ENCODE measurements at places on chromosomes 12 and 14. TPM values are rescaled to one million over a fixed set of nuclear protein-coding genes. Genes with fewer than 3 reads are reported as not detected.
A peak's percentile ranks its signal among the peaks of the same experiment; 100 is the strongest.

AHNAK2 gene
- total RNA-seq = 4.3 TPM

CLEC2D gene
- total RNA-seq = 3.4 TPM

ERC1 gene
- 27.6 TPM for total RNA-seq

AACS gene
- total RNA-seq = 16.0 TPM

ZC2HC1C gene
- total RNA-seq = 0.34 TPM

KRT79 gene
- total RNA-seq = 1.1 TPM

HOXC13 gene
- total RNA-seq = 6.0 TPM

GPR84 gene
- total RNA-seq = not detected

DNA sequence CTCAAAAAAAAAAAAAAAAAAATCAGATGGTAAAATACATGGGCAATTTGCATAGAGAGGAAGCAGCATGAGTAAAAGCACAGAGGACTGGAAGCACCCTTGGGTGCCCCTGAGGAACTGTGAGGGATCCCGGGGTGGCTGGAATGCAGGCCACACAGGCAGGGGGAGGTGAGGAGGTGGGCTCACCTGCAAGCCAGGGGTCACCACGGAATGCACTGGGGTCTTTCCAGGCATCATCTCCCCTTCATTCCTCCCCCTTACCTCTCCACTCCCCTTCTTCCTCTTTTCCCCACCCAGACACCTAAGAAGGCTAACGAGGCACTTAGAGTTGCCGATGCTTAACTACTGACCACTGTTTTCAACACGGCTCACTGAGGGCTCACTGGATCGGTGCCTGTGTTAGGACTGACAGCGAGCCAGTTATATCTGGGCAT is 14.4 kb upstream of the HIP1R start:
- no peak overlapping the region for H3K4me3 ChIP-seq
- peaks cover 12% of the 10 kb centered on the region for H3K4me1 ChIP-seq
- no peak overlapping the region for H3K27ac ChIP-seq

- no peak overlapping the region for H3K4me3 ChIP-seq
- peaks cover 5% of the 10 kb centered on the region for H3K36me3 ChIP-seq
- peaks cover 21% of the 10 kb centered on the region for H3K4me1 ChIP-seq
- H3K27me3 ChIP-seq = no peaks in the 10 kb centered on the region
Observed at GRCh38 chr14:102793531-102794328, 16.5 kb downstream of the TRAF3 start.

DNA sequence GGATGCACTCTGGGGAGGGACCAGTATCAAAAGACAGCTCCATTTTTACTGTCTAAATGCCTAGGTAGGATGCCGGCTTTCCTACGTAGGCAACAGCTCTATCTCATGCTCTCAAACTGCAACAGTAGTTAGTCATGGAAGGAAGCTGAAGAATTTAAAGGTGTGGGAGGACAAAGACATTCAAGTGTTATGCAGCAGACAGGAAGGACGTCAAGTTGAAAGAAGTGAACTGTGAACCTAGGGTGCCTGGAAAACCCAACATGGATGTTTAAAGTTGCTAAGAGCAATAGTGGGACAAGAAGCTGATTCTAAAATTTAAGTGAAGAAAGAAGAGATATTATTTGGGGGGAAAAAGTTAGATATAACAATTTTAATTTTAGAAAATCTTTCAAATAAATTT is 5.9 kb downstream of the SEC23A start:
- H3K36me3 ChIP-seq = peaks cover 22% of the 10 kb centered on the region
- H3K27me3 ChIP-seq = no peaks in the 10 kb centered on the region
- DNase-seq = no peak
- H3K4me1 ChIP-seq = no peaks in the 10 kb centered on the region
- no peak overlapping the region for H3K27ac ChIP-seq

DNA sequence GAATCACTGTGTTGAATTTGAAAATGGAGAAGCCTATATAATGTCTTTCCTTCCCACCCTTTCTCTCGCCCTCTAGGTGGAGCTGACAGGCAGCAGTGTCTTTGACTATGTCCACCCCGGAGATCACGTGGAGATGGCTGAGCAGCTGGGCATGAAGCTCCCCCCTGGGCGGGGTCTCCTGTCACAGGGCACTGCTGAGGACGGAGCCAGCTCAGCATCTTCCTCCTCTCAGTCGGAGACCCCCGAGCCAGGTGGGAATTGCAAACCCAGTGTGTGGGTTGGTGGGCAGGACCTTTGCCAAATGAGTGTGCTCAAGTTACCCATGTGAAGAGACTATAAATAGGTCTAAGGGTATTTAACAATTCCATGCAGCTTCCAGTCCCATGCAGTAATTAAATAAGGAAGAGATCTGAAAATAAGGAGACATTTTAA is 274.7 kb downstream of the EGLN3 start:
- H3K36me3 ChIP-seq = no peaks in the 10 kb centered on the region
- H3K27ac ChIP-seq = peak overlapping the region; percentile 14
- H3K27me3 ChIP-seq = no peaks in the 10 kb centered on the region

- no peaks in the 10 kb centered on the region for H3K27me3 ChIP-seq
- no peaks in the 10 kb centered on the region for H3K36me3 ChIP-seq
- no peak overlapping the region for H3K4me3 ChIP-seq
- DNase-seq = no peak
Observed at GRCh38 chr12:121657305-121658008, 12.0 kb downstream of the MORN3 start.

GRCh38 chr12:92530706-92531105 is 172.1 kb upstream of the PLEKHG7 start:
- no peak overlapping the region for H3K4me3 ChIP-seq
- H3K36me3 ChIP-seq = no peaks in the 10 kb centered on the region
- no peak overlapping the region for H3K27ac ChIP-seq
- H3K4me1 ChIP-seq = no peaks in the 10 kb centered on the region

GRCh38 chr14:81315341-81315740 is 84.8 kb downstream of the STON2 start:
- no peaks in the 10 kb centered on the region for H3K4me1 ChIP-seq
- H3K36me3 ChIP-seq = no peaks in the 10 kb centered on the region

- H3K36me3 ChIP-seq = no peaks in the 10 kb centered on the region
- no peaks in the 10 kb centered on the region for H3K27me3 ChIP-seq
- H3K4me1 ChIP-seq = peaks cover 13% of the 10 kb centered on the region
- no peak overlapping the region for H3K27ac ChIP-seq
- DNase-seq = no peak
Observed at GRCh38 chr14:50953502-50953901, 9.2 kb upstream of the PYGL start.

- DNase-seq = no peak
- H3K27ac ChIP-seq = no peak overlapping the region
- no peak overlapping the region for H3K4me3 ChIP-seq
- H3K36me3 ChIP-seq = no peaks in the 10 kb centered on the region
- no peaks in the 10 kb centered on the region for H3K4me1 ChIP-seq
- no peaks in the 10 kb centered on the region for H3K27me3 ChIP-seq
Observed at GRCh38 chr14:74407801-74408154, 18.2 kb downstream of the SYNDIG1L start.

GRCh38 chr14:44297437-44297836 is 209.6 kb downstream of the FSCB start:
- DNase-seq = no peak
- H3K4me3 ChIP-seq = no peak overlapping the region
- H3K36me3 ChIP-seq = no peaks in the 10 kb centered on the region
- H3K27me3 ChIP-seq = no peaks in the 10 kb centered on the region
- H3K4me1 ChIP-seq = no peaks in the 10 kb centered on the region

GRCh38 chr12:113461666-113462065 is 10.0 kb downstream of the LHX5 start:
- no peak overlapping the region for H3K4me3 ChIP-seq
- DNase-seq = no peak
- no peak overlapping the region for H3K27ac ChIP-seq

DNA sequence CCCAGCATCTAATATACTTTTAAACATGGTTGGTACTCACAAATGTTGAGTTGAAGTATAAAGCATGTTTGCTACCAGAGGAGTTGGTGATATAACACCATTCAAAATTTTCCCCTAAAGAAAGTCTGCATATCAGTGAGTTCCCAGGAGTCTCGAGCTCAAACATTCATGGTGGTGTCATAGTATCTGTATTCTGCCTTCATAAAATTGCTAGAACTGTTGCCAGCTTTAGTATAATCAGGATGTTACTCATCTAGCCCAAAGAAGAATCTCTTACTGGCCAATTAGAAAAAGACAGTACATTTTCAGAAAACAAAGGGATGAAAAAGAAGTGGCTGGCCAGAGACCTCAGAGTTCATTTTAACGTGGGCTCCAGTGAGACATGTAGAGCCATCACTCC is 374.7 kb downstream of the KCNH5 start:
- H3K36me3 ChIP-seq = no peaks in the 10 kb centered on the region
- H3K4me1 ChIP-seq = no peaks in the 10 kb centered on the region
- no peaks in the 10 kb centered on the region for H3K27me3 ChIP-seq
- no peak overlapping the region for H3K27ac ChIP-seq

- no peaks in the 10 kb centered on the region for H3K4me1 ChIP-seq
- no peak for DNase-seq
- no peak overlapping the region for H3K4me3 ChIP-seq
- H3K27me3 ChIP-seq = no peaks in the 10 kb centered on the region
Observed at GRCh38 chr12:63521706-63522105, 146.6 kb downstream of the DPY19L2 start.

DNA sequence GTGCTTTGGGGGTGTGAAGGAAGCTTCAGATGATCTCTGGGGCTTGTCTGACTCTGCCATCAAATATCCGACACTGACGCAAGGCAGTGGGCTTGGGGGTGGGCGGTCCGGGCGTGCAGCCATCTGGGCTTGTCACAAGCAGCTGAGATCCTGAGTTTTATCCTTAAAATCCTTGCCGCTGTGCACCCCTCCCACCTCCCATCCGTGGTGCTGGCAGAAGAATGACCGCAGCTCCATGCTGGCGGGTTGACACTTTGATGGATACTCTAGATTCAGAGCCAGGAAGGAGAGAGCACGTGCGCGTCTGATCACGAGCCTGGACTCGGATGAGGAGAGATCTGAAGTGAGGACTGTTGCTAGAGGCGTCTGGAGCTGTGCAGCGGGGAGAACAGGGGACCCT is 3.0 kb downstream of the ZFYVE21 start:
- DNase-seq = no peak
- H3K27ac ChIP-seq = no peak overlapping the region
- no peaks in the 10 kb centered on the region for H3K27me3 ChIP-seq
- no peak overlapping the region for H3K4me3 ChIP-seq
- H3K4me1 ChIP-seq = peaks cover 41% of the 10 kb centered on the region
- peaks cover 11% of the 10 kb centered on the region for H3K36me3 ChIP-seq

- no peak for DNase-seq
- no peaks in the 10 kb centered on the region for H3K36me3 ChIP-seq
- H3K27me3 ChIP-seq = no peaks in the 10 kb centered on the region
- no peaks in the 10 kb centered on the region for H3K4me1 ChIP-seq
- H3K4me3 ChIP-seq = no peak overlapping the region
Observed at GRCh38 chr14:95645389-95645996, 40.7 kb upstream of the TCL1B start.

DNA sequence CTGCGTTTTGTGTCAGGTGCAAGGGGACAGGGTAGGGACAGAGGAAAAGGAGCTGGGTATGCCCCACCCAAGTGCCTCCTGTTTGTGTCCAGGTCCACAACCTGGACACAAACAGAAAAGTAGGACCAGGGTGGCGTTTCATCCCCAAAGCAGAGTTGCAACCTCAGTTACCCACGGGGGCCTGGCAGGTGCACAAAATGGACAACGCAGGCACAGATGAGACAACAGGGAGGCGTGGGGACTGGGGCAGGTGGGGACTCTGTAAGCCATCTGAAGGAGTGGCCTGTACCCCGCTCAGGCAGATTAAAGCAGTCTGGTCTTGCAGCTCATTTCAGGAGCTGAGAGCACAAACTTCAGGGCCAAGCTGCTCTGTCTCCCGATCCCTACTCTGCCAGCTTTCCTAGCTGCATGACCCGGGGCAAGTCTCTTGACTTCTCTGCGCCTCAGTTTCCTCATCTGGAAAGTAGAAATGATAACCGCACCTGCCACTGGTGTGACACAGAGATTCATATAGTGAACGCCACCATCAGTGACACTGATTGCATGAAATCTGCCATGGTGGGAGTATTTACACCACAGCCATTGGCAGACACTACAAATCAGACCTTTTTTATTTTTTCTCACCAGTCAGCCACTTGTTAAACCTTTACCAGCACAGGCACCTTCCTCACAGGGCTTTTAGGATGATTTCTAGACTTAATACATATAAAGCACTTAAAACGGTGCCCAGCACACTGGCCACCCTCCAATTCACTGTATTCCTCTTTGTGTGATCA is 123.0 kb downstream of the PHETA1 start:
- H3K27me3 ChIP-seq = no peaks in the 10 kb centered on the region
- H3K27ac ChIP-seq = no peak overlapping the region
- H3K36me3 ChIP-seq = no peaks in the 10 kb centered on the region
- DNase-seq = no peak
- H3K4me1 ChIP-seq = no peaks in the 10 kb centered on the region
- H3K4me3 ChIP-seq = no peak overlapping the region

DNA sequence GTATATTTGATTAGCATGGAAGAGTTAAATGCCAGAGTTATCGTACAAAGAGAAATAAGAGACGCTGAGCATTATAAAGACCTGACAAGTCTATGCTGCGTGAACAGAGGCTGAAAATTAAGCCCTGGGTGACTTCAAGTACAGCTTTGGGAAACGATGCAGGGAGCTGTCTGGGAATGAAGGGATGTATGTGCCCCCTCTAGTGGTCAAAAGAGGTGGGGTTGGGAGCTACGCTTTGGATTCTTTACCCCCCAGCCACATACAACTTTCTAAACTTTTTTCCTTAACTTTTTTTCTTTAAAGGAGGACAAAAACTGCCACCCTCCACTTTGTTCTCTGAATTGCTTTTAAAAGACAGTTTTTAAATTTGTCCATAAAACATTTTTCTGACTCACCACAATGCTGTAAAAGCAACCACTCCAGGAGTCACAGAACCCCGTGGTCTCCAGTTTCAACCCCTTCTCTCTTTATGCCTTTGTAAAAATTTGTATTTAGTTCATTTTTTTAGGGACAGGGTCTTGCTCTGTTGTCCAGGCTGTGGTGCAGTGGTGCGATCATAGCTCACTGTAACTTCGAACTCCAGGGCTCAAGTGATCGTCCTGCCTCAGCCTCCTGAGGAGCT is 59.4 kb downstream of the ZNF664 start:
- no peaks in the 10 kb centered on the region for H3K27me3 ChIP-seq
- no peak overlapping the region for H3K4me3 ChIP-seq

DNA sequence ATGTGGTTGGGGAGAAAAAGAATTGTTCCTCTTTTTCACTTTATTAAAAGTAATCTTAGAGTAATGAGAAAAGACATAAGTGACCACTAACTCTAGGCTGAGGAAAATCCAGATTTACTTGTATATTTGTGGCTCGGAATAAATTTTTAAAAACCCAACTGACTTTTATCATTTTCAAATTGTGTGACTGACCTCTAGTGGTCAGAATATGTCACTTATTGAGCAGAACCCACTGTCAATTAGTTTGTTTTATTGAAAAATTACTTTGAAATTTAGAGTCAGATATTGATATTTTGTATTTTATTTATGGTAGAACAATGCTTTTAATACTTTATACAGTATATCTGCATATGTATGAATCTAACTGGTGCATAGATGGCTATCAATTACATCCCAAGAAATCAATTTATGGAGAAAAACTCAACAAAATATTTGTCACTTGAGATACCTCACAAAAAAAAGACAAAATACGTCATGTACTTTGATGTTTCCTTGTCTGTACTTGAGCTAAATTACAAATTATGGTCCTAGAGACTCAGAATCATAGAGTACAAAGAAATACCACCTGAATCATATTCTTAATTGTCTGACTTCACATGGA is 229.4 kb downstream of the CNTN1 start:
- DNase-seq = peak; percentile 7
- H3K36me3 ChIP-seq = no peaks in the 10 kb centered on the region
- no peak overlapping the region for H3K27ac ChIP-seq
- no peaks in the 10 kb centered on the region for H3K4me1 ChIP-seq
